ENCODE measurements at places on chromosomes 3 and 15. TPM values are rescaled to one million over a fixed set of nuclear protein-coding genes. Genes with fewer than 3 reads are reported as not detected.

Gene ZBED2
- not detected for total RNA-seq

Gene IL17RB
- 5.1 TPM for total RNA-seq

Gene GAP43
- total RNA-seq: not detected

Gene GPR149
- not detected for total RNA-seq

Gene PGBD4
- 1.4 TPM for total RNA-seq

Gene CCDC54
- not detected for total RNA-seq

Gene GPR171
- 1.3 TPM for total RNA-seq

Gene ZSCAN29
- total RNA-seq: 14.1 TPM

Gene GOLGA6L4
- 6.4 TPM for total RNA-seq

Gene PLA2G4E
- total RNA-seq: 64.0 TPM

Gene AGBL1
- not detected for total RNA-seq

GRCh38 chr3:76438971-76439370 is 600.9 kb upstream of the ROBO2 start:
- no peak for DNase-seq

DNA sequence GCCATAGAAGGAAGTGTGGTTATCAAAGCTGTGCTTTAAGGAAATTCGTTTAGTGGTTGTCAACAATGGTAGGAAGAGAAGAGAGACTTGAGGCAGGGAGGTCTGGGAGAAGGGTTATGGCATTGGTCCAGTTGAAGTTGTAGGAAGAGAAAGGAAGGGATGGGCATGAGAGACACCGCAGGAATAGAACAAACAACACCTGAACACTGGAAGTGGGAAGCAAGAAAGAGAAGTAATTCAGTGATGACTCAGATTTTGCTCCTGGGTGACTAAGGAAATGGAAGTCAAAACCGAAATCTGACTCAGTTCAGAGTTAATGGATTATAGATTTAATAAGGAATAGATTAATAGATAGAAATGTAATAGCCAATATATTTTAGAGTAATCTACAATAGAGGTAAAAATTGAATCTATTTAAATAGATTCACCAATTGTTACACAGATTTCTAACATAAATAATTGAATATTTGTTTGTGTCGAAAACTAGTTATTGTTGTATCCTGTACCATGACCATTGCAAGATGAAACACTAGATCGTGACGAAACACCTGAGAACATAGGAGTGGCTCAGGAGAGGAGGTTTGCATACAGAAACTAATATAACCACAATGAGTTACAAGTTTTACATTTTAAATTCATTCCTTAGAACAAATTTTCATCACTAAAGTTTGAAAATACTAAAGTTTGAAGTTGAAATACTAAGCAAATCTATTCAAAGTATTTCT is 36.0 kb downstream of the THBS1 start:
- DNase-seq: no peak

- DNase-seq: no peak
These were observed 43.8 kb downstream of the RBM15B start for GRCh38 chr3:51434746-51435327.

DNA sequence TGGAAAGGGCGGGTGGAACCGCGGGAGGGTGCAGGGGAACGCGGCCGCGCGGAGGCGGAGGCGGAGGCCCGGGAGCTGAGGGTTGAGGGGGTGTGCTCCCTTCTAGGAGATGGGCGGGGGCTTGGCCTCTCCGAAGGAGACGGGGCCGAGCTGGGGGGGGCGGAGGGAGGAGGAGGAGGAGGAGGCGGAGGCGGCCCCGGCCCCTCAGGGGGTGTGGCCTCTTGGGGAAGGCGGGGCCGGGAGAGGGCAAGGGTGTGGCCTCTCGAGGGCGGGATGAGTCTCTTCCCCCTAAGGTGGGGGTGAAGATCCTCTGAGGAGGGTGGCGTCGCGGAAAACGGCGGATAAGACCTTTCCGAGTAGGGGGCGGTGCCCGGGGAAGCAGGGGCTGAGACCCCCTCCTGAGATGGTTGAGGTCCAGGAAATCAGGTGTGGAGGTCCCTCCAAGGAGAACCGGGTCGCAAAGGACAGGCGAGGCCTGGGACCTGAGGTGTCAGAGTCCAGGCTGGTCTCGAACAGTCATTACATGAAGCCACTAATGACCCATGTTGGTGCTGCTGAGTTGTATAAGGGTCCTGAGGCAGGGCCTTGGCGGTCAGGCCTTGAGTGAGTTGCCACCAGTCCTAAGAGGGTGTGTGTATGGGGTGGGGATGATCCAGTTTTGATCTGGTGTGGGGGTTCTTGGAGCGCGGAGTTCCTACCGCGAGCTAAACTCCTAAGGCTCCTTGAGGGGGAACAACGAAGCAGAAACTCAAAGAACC is 759 bp downstream of the WDR6 start:
- DNase-seq: peak; percentile 96

DNA sequence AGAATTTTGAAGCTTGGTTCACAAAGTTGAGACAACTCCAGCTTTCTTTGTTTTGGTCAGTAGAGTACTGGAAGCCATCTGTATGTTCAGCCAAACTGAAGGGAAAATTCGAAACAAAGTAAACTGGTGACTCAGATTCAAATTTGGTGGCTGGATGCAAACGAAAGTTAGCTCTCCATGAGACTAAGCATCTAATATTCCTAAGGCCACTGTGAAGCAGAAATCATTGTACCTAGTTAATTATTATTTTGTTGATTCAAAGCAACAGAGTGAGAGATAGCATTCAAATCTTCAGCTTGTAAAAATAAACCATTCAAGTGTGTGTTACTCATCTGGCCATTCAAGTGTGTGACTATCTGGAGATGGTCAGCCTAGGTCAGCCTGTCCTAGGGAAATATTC is 42.1 kb downstream of the NR2F2 start:
- DNase-seq: no peak

DNA sequence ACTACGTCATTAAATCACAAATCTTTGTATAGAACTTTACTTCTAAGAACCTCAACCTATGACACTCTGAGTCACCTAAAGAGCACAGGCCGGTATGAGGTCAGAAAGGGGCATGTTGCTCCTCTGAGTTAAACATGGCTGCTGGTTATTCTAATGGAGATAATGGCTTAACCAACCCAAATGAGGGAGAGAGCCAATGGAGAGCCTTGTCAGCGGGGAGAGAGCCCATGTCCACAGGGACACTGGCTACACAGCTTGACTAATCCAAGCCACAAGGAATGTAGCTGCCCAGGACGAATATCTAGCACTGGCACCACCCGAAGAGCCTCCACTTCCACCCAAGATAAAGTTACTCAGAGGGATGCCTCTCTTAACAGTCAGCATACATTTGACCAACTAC is 77.0 kb upstream of the STAC start:
- DNase-seq: no peak

DNA sequence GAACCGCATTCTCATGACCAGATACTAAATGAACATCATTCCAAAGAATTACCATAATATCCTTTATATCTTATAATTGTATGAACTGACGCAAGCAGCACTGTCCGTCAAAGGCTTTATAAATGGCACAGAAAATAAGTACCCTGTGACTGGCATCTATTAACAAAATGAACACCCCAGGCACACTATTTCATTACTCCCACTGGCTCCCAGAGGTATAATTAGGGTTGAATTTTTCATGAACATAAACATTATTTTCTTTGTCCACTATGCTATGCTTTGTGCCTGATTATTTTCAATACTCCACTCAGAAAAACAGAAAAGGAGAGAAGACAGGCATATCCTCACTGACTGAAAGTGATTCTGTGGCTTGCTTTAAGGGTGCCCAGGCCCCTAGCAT is 71.1 kb downstream of the LYZL4 start:
- DNase-seq: no peak

- DNase-seq: no peak
These were observed 329.5 kb upstream of the AZI2 start for GRCh38 chr3:28678086-28678485.

GRCh38 chr3:158520433-158520832 is 50.6 kb upstream of the MLF1 start:
- no peak for DNase-seq

GRCh38 chr15:49830391-49830790 is 209.5 kb downstream of the DTWD1 start:
- DNase-seq: no peak

GRCh38 chr3:154818676-154819255 is 261.4 kb upstream of the MME start:
- no peak for DNase-seq

GRCh38 chr3:167918686-167919085 is 177.0 kb downstream of the GOLIM4 start:
- DNase-seq: no peak

GRCh38 chr15:39468331-39468730 is 112.5 kb upstream of the THBS1 start:
- DNase-seq: no peak

- DNase-seq: no peak
These were observed 24.8 kb upstream of the ATG7 start for GRCh38 chr3:11247362-11247761.

DNA sequence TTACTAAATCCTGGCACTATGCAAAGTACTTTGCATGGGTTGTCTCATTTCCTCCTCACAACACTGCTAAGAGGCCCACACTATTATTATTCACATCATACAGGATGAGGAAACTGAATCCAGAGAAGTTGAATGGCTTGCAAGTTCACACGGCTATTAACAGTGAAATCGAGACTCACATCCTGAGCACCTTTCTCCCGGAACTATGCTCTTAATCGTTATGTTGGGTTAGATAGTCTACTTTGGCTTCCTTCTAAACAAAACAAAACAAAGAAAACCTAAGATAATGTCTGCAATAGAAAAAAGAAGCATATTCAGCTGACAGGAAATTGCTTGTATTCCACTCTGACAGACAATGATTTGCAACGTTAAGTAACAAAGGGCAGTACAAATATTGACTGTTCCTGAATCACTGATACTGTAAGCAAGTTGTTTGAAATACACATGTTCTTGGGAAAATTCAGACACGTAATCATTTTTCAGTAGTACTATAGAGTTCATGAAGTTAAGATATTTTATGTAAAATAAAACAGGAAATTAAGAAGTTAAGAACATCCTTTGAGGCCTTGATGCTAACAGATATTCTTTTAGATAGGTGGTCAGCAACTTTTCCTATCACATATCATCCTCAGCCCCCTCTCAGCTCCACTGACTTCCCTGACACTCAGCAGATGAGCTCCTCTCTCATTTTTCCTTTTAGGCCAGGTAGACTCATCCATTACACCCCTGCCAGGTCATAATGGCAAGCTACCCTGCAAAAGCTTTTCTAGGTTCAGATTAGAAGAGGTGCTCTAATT is 40.7 kb downstream of the C2CD4B start:
- DNase-seq: no peak

DNA sequence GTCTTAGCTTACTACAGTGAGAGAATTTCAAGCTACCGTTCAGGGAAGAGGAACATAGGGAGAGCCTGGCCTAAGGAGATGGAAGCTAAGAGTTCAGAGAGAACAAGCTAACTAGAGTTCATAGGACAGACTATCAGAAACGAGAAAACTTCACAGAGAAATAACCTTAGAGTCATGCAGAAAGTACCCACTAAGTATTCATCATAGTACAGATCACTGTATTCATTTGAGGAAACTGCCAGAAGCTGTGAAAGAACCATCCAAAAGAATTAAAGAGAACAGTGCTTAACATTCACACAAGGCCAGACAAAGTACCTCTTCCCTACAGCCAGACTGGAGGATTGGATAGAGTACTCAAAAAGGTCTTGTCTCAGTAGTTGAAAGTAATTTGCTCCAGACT is 15.2 kb upstream of the GBE1 start:
- no peak for DNase-seq

DNA sequence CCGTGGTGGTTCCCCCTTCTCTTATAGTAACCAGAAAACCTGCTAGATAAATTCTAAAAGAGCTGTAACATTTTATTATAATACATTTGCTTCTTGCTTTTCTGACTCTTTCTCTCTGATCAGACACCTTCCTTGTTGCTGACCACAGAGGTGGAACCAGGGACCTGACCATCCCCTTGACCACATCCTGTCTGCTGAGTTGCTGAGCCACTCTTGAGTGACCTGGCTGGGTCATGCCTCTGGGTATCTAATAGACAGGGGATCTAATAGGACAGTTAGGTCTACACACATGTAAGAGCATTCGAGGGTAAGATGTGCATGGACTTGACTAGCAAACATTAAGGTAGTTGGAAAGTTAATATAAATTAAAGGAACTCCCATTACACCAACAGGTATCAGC is 22.8 kb upstream of the TRIM59 start:
- DNase-seq: no peak

DNA sequence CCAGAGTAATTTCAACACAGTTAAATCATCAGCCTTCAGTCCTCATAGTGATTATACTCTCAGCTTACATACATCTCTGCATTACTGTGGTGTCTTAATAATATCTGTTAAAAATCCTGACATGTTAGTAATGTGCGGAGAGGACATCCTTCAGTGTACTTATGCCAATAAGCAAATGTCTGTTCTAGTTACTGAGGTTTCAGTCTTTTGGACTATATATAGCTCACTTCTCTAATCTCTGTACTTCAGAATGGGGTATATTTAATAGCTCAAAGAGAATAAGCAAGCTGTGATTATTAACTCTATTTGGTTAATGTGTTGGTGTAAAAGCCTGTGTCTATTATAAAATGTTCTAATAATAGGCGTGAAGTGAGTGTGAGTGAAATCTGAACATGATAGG is 28.9 kb upstream of the OSTN start:
- no peak for DNase-seq

- DNase-seq: no peak
These were observed 337.9 kb upstream of the KCNMB2 start for GRCh38 chr3:178198329-178198728.

GRCh38 chr3:186210852-186211500 is 102.1 kb upstream of the ETV5 start:
- DNase-seq: no peak

- no peak for DNase-seq
These were observed 1.1 kb downstream of the SLCO3A1 start for GRCh38 chr15:91854639-91854990.

GRCh38 chr3:128521715-128522114 is 28.7 kb upstream of the GATA2 start:
- no peak for DNase-seq

DNA sequence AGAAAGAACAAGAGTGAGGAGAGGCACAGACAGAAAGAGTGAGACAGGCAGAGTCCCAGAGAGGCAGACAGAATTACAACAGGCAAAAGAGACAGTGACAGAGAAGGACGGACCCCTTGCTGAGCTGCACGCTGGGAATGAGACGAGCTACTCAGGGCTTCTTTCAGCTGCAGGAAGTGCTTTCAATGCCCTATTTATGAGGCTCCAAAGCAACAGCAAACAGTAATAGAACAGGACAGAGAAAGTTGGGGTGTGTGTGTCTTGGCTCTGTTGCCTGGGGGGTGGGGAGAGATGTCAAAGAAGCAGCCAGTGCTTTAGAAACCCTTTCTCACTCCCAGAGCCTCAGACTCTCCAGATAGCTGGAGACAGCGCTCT is 502 bp upstream of the TIMP4 start:
- DNase-seq: no peak

DNA sequence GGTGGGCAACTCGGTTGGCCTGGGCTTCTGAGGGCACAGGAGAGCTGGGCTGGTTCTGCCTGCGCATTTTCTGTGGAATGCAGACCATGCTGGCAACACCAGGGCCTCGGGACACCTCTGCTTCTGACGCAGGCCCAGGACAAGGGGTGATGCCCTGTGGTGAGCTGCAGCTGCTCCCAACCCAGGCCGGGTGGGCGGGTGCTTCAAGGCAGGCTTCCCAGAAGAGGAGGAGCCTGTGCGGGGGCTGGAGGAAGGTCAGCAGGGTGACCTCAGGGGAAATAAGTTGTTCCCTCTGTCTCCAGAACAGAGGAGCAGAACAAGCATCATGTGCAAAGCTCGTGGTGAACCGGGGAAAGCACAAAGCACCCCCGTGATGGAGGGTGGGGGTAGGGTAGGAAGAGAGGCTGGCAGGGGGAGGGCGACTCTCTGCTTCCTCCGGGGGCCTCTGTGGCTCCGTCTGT is 11.0 kb upstream of the PLXNA1 start:
- DNase-seq: no peak

All from suprapubic skin (tissue), 4 donors.